ENCODE measurements at places on chromosomes 12 and 14.

DNA sequence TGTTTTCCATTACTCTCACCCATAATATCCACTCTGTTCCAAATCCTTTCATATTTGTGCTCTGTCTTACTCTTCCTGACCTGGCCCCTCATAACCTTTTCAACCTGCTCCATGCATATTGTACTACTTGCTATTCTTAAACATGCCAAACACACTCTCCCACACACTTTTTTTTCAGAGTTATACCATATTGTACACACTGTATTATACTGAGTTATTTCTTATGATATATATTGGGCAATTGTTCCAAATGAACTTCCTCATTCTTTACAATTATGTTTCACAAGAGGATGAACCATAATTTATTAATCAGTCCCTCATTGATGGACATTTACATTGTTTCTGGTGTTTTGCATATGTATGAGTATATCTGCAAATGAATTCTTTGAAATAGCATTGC lies 18.5 kb downstream of the ATL1 start:
- no peak for DNase-seq

DNA sequence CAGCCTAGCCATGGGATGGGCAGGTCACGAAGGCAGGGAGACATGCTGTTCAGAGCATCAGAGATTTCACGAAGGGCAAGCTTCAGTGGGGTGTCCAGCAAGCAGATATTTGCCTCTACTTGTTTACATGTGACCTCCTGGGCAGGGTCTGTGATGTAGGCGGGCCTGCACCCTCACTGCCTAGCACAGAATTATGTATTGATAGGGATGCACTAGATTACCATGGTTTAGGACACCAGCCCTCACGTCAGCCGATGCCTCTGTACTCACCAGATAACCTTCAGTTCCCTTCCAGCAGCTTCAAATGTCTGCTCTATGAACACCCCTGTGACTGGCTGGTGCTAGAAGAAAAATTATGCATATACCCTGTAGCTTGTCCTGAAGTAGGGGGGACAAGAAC lies 5.1 kb upstream of the EIF5 start:
- DNase-seq: no peak

- no peak for DNase-seq
Measured at GRCh38 chr14:94819531-94819930, 49.6 kb upstream of the GSC start.

- no peak for DNase-seq
Measured at GRCh38 chr14:98912655-98913054, 359.3 kb downstream of the BCL11B start.

DNA sequence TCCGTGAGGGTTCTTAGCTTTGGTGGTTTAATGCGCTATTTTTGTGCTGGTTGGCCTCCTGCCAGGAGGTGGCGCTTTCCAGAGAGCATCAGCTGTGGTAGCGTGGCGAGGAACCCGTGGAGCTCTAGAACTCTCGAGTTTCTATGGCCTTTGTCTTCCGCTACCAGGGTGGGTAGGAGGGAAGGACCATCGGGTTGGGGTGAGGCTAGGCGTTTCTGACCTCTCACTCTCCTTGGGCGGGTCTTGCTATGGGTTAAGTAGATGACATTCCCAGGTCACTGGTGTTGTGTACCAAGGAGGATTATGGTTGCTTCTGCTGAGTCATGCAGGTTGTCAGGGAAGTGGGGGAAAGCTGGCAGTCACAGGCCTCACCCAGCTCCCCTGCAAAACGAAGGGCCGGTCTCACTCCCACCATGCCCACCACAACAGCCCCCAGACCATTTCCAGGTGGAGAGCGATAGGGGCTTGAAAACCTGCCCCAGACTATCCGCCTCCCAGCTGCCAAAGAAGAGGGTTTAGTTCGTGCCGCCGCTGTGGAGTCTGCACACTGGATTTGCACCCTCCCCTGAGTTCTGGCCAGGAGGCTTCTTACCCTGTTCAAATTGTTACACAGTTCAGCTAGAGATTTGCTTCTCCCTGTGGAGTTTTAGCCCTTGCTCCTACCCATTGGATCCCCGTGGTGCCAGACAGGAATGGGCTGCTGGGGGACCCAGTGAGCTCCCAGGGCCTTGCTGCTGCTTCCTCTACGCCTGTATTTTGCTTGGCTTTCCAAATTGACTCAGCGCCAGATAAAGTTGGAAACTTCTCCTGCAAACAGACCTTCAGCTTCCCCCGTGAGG lies 21.9 kb downstream of the RNFT2 start:
- DNase-seq: no peak

DNA sequence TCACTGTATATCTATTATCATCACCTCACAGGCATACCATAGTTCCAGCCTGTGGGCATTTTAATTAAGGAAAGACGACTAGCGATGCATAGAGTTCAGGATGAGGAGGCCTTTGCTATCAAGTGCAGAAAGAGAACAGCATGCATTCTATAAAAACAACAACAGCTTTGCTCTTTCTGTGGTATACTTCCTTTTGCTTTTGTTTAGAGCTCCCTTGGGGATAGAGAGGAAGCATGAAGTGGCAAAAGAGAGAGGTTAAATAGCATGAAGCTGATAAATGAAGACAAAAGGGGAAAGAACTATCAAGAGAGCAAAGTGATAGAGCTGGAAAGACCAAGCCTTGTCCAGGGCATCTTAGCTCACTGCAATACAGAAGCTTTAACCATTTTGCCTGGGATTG lies 23.5 kb downstream of the IFNG-AS1 start:
- DNase-seq: peak; percentile 44

GRCh38 chr14:81141426-81141825 lies 79.3 kb downstream of the GTF2A1 start:
- no peak for DNase-seq

GRCh38 chr14:71885301-71885700 lies 46.9 kb upstream of the RGS6 start:
- no peak for DNase-seq

DNA sequence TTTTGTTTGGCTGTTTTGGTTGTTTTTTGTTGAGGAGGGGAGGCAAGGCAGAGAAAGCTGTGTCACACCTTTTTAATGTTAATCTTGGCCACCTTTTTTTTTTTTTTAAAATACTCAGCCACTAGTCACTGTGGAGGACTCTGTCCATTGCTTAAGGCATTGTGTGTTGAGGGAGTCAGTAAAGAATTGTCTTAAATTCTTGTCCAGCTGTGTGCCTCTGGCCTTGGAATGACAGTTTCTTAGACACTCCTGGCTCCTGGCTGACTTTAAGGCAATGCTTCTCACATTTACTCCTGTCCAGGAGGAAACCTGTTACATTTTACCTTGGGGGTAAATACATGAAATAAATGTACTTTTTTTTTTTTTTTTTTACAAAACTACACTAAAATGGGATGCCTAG lies 18.1 kb upstream of the SMCO2 start:
- no peak for DNase-seq

DNA sequence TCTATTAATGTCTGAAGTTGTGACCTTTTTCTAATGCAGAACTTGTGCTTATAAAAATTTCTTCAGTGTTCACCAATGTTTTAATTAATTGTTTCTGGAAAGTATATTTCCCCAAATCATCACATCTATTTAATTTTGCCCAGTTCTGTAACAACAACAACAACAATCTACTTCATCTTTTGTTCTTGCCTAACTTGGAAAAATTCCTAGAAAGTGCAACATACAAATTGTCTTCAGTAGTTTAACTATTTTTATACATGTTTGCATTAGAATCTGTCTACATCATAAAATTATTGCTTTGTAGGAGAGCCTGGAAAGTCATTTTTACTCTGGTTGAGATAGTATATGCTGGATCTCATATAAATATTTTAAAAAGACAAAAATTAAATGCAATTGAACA lies 38.5 kb downstream of the CCER1 start:
- no peak for DNase-seq

DNA sequence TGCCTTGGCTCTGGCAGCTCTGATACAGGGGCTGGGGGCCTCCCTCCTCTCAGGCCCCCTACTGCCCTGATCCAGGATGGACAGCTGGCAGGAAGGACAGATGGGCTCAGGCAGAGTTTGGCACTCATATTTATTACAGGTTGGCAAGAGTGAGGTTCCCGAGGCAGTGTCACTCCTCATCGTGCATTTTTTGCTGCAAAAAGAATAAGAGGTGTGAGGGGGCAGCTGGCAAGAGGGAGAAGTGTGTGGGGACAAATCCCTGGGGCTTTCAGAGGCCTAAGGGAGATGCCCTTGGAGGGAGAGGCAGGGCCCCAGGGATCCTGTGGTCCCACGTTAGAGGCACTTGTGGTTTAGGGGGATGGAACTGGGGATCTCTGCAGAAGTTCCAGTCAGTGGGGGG lies 5.0 kb downstream of the CMTM5 start:
- DNase-seq: no peak

- peak; percentile 75 for DNase-seq
Measured at GRCh38 chr14:91509878-91510170, 286 bp downstream of the PPP4R3A start.

- DNase-seq: no peak
Measured at GRCh38 chr12:107660235-107660634, 25.4 kb upstream of the PWP1 start.

- peak; percentile 97 for DNase-seq
Measured at GRCh38 chr12:90174198-90174510, 465.5 kb upstream of the ATP2B1 start.

GRCh38 chr14:69242311-69243224 lies 17.4 kb upstream of the GALNT16 start:
- peak; percentile 67 for DNase-seq

- DNase-seq: peak; percentile 67
Measured at GRCh38 chr12:67764946-67765619, 116.5 kb downstream of the DYRK2 start.

GRCh38 chr12:130973109-130973508 lies 19.4 kb downstream of the ADGRD1 start:
- DNase-seq: no peak

DNA sequence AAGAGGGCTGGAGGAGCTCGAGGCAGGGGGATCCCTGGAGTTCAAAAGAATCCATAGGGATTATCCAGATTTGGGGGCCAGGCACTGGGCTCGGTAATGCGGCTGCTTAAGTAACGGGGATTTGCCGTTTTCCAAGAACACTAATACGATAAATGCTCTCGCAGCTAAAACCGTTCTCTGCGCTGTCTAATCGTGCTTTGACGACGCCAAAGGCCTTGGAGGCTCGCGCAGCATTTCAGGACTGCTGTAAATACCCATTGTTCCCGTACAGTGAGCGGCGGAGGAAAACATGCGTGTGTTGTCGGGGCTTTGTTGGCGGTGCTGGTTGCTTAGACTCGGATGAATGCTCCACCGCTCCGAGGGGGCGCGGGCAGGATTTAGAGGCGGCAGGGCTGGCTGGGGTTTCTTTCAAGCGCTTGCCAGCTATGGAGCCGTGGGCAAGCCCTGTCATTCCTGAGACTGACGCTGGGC lies 26.2 kb downstream of the DIO3 start:
- DNase-seq: no peak

GRCh38 chr12:109983432-109984142 lies 12.6 kb downstream of the GIT2 start:
- DNase-seq: no peak

DNA sequence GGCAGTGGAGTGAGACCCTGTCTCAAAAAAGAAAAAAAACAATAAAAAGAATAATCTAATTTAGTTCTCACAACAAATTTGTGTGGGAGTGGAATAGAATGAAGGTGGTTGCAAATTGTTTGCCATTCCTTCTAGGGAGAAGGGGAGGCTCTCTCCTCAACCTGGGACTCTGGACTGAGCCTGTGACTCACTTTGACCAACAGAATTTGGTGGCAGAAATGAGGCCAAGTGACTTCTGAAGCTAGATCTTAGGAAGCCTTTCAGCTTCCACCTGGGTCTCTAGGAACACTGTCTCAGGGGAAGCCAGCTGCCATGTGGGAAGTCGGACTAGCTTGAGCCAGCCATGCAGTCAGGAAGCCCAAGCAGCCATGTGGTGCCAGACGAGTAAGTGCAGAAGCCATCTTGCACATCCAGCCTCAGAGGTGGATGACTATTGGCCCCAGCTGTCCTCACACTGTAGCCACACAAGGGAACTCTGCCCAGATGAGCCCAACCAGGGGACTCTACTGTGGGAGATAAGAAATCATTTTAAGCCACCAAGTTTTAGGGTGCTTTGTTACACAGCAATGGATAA lies 14.4 kb downstream of the ALDH2 start:
- DNase-seq: no peak

DNA sequence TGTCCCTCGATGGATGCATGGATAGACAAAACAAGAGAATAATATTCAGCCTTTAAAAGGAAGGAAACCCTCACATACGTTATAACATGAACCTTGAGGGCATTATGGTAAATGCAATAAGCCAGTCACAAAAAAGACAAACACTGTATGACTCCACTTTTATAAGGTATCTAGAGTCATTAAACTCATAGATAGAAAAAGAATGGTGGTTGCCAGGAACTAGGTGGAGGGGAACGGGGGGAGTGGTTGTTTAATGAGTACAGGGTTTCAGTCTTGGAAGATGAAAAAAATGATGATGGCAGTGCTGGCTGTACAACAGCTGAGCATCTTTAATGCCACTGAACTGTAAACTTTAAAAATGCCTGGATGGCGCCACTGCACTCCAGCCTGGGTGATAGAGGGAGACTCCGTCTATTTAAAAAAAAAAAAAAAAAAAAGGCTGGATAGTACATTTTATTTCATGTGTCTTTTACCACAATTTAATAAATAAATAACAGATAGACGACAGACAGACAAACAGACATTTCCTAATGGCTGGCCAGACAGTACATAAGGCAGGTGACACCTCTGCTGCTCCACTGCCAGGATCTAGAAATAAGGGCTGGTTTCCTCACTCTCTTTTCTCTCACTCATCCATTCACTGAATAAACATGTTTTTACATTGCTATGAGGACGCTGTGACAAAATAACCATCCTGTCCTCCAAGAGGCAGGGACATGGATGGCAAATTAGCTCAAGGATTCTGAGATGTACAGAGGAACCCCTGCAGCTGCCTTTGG lies 118.8 kb downstream of the FOXN3 start:
- DNase-seq: peak; percentile 41

GRCh38 chr12:113145720-113146551 lies 3.6 kb upstream of the CFAP73 start:
- no peak for DNase-seq

DNA sequence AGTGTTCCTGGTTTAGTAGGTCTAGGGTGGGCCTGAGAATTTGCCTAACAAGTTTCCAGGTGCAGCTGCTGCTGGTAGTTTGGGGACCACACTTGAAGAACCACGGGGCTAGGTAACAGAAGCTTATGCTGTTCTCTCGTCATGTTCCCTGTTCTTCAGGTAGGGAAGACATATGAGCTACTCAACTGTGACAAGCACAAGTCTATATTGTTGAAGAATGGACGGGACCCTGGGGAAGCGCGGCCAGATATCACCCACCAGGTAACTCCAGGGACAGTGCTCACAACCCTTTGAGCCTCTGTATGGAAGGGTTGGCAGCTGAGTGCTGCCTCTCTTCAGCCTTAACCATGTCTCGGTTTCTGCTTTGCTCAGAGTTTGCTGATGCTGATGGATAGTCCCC lies 3.5 kb downstream of the EMG1 start:
- no peak for DNase-seq

GRCh38 chr12:110699591-110700445 lies 10.9 kb upstream of the HVCN1 start:
- peak; percentile 45 for DNase-seq

DNA sequence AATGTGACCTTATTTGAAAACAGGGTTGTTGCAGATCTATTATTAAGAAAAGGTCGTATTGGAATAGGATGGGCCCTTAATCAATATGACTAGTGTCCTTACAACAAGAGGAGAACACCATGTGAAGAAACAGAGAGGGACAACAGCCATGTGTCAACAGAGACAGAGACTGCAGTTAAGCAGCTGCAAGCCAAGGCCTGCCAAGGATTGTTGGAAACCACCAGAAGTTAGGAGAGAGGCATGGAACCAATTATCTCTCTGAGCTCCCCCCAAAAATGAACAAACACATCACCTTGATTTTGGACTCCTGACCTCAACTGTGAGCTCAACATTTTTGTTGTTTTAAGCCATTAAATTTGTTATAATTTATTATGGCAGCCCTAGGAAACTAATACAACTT lies 214.6 kb upstream of the PRKD1 start:
- DNase-seq: no peak
